Cortex of kidney (tissue), 1 donor: ENCODE measurements at places on chromosomes 4 and X.

- no peak for DNase-seq
Measured at GRCh38 chrX:1400049-1400448, 8.1 kb upstream of the SLC25A6 start.

DNA sequence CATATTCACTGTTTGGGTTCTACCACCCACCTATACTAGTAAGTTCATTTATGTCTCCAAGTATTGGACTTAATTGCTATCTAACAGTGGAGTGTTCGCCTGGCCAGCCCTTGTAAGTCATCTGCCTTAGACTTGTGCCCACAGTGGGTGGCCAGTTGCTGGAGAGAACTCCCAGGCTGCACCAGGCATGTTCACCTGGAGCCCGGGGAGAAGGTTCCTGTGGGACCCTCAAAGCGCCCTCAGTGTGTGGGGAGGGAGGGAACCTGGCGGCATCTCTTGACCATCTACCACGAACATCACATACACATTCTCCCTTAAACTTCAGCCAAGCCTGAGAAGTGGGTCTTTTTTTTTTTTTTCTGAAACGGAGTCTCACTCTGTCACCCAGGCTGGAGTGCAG, 138.1 kb downstream of the CPZ start:
- DNase-seq = no peak

DNA sequence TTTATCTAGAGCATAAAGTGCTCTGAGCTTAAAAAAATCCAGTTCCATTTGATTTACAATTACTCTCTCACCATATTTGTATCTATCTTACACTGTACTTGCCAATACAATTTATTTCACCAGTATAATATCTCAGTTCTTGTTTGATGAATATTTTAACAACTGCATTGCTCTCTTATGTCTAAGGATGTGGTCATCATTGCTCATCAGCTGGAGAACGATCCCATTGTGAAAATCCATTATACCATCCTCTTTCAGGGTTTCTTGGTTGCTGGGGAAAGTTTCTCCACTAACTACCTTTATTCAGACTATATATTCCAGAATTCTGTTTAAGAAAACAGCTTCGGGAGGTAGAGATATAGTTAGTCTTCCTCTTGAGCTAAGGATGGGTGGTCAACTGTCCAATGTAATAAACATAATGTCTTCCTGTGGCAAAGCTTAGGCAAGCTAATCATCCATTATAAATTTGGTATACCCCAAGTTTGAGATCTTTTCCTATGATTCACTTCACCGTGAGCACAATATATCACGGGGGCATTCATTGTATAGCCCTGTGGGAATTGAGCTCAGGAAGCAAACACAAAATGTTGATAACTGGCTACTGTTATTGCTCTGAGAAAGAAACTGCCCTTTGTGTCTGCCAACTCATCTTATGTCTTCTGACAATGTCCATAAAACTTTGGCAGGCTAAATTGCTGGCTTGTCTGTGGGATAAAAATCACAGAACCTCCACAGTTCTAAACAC, 2361.9 kb downstream of the ARAP2 start:
- DNase-seq = no peak

DNA sequence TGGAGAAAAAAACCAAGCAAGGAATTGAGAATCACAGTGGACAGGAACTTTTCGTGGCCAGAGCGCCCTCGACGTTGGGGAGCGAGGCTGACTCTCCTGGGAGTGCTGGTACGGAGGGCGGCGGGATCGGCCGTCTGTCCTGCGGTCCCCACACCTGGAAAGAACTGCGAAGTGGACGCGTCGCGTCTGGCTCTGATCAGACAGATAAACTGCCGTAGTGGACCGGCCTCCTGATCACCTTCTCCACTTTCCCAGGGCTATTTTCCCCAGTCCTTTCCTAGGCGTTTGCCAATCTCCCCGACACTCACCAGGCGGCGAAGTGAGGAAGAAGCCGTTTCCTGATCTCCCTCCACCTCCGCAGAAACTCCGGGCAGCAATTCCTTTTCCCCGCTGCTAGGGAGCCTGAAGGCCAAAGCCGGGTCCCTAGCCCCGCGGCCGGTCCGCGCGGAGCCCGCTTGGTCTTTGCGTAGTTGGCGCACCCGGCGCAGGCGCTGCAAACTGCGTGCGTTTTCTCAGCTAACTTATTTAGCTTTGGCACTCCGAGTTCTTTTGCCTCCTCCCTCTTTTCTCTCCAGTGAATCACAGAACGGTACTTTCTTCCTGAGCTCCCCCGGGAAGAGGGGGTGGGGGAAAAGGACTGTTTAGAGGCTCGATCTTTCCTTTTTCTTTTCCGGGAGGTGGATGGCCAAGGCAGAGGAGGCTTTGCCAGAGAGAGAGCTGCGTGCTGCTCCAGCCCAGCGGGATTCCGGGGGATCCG, at the start of gene ARSJ:
Gene ARSJ, minus strand, starts transcription at position 500 of the 757 bp plus-strand sequence. CDS start 813 bp downstream, outside the sequence.
- peak; percentile 11 for DNase-seq

DNA sequence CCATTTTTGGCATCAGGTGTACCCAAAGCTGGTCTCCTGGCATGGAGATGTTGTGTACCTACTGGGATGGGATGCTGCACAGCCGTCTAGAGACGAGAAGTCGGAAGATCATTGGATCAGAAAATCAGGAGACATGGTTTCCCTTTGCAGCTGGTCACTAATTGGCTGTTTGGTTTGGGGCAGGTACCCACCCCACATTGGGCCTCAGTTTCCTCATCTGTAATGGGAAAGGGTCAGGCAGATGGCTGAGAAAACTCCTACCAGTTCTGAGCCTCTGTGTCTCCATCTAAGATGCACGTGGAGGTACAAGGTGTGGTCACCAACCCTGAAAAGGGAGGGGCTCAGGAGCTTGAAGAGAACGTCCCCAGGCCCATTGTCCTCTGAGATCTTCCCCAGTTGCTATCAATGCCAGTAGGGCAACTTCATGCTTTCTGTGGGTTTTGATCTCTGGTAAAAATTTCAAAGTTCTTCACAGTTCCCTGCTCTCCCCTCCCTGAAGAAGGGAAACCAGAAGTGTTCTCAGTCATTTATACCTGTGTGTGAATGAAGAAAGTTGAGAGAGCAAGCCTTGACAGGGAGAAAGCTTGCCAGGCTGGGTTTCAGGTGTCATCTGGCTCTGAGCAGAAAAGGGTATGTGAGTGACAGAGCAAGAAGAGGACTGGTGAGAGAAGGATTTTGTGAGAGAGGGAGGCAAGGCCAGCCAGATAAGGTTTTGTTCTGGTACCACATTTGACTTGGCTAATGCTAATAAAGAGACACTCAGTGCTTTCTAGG, 15.1 kb downstream of the TSC22D3 start:
- no peak for DNase-seq

- no peak for DNase-seq
Measured at GRCh38 chrX:71458866-71459265, 74.0 kb upstream of the OGT start.

DNA sequence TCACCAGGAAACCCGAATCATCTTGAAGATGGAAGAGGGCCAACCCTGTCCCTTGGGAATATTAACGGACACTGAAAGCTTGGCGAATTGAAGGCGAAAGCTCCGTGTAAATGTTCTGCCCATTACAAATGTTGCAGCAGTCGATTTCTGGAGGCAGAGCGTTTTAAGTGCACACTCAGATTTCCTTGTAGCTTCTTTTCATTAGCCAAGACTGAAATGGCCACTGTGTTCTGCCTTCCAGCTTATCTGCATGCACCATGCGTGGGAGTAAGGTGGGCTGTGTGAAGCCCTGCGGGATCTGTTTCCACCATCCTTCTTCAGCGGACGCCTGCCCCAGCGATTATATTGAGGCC, 1.3 kb downstream of the SMIM20 start:
- DNase-seq = no peak

- no peak for DNase-seq
Measured at GRCh38 chr4:621296-622070, 3.9 kb upstream of the PDE6B start.

DNA sequence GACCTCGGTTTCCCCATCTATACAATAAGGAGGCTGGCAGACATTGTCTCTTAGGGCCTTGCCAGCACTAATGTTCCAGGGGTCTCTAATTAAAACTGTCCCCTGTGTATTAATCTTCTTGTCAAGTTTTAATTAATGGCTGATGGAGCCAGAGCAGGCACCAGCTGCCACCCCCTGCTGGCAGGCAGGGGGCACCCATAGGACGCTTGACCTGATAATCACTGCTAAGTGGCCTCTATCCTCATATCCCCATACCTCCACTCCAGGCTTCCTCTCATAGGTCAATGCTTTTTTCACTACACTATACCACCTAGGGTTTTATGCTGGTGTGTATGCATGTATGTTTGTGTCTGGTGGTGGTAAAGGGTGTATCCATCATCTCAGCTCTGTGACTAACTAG, 89.4 kb downstream of the EFNB1 start:
- no peak for DNase-seq

GRCh38 chr4:157222771-157223160, 2.2 kb downstream of the GRIA2 start:
- DNase-seq = no peak

GRCh38 chr4:11914406-11914805, 485.7 kb upstream of the HS3ST1 start:
- no peak for DNase-seq

GRCh38 chr4:108649863-108650211, 562 bp upstream of the OSTC start:
- no peak for DNase-seq
